ENCODE measurements at places on chromosomes 11 and 22.

GRCh38 chr22:31637447-31637890 is 24.5 kb downstream of the PISD start:
- no peak for DNase-seq

- DNase-seq = no peak
Measured at GRCh38 chr11:47571357-47571729, 5.9 kb downstream of the PTPMT1 start.

GRCh38 chr11:92580908-92581307 is 356.3 kb downstream of the FAT3 start:
- no peak for DNase-seq

DNA sequence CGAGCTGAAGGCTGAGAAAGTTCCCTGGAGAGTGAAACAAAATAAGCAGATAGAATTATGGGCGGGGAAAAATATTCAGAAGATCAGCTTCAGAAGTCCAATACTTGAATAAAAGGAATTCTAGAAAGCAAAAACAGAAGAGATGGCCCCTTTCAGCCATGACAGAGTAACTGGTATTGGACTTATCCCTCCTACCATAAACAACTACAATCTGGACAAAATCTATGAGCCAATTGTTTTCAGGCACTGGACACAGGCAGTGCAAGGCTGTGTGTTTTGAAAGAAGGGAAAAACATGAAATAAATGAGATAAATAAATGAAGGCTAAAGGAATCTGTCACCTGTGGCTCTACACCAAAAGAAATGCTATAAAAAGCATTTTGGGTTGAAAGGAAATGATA is 25.7 kb downstream of the FEZ1 start:
- DNase-seq = no peak

DNA sequence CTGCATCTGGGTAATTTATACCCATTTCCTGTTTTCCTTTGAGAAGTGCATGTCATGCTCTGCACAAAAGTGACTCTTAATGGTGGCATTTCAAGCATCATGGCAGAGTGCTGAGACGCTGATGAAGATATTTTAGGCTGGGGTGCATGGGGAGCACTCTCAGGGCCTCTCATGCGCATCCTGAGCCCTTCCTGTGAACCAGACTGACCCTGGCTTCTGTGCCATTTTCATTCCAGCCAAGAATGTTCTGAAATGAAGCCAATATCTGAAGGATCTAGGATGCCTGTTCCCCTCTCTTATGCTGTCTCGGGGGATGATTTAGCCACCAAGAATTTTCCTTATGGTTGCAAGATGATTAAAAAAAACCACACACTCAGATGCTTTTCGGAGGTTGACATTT is 61.5 kb downstream of the MIAT start:
- no peak for DNase-seq

GRCh38 chr11:27703481-27703880 is 3.2 kb upstream of the BDNF start:
- no peak for DNase-seq
